Ammon's horn (tissue), 1 donor: ENCODE measurements at places on chromosomes 16 and 17.

- peak; percentile 51 for DNase-seq
Observed at GRCh38 chr16:79598348-79599181, 2.0 kb downstream of the MAF start.

GRCh38 chr17:62657145-62657665 is 29.7 kb downstream of the MRC2 start:
- no peak for DNase-seq

- DNase-seq = no peak
Observed at GRCh38 chr17:41863074-41863848, 2.0 kb downstream of the KLHL11 start.

- DNase-seq = no peak
Observed at GRCh38 chr16:69169051-69169450, 17.9 kb upstream of the SNTB2 start.

GRCh38 chr16:74468807-74469525 is 47.7 kb upstream of the CLEC18B start:
- no peak for DNase-seq

DNA sequence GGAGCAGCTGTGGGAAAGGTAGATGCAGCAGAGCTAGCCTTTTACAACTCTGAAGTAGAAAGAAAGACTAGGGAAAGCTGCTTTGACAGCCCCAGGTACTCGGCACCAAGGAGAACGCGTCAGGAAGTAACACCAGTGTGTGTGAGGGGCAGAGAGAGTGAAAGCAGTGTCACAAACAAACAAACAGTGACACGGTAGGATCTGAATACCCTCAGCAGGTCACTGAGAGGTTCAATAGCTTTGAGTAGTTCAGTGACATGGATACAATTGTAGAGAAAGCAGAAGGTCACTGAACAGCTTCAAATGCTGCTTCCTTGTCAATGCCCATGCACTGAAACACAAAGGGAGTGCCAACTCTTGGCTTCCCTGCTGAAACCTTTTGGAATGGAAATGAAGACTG is 150.3 kb upstream of the C17orf78 start:
- DNase-seq = peak; percentile 11

DNA sequence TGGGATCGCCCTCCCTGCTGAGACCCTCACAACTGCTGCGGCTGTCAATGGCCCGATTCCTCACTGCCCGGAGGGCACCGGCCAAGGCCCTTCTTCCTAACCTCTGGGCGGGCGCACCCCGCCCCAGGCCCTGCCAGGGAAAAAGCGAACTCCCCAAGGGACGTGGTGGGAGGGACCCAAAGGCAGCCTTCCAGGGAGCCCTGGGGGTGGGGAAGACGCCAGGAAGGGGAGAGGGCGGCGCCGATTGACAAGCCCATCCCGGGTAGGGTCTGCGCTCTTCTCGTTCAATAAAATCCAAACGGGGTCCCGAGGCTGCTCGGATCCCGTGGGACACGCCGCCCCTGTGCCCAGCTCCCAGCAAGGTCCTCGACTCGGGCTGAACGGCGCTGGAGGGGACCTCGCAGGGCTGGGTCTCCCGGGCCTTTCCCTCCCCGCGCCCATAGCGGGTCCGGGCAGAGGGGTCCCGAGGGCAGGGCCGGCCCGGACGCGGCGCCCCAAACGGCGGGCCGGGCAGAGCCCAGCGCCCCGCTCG is 416 bp downstream of the KIFC3 start:
- no peak for DNase-seq

GRCh38 chr16:71956486-71956885 is 43.7 kb downstream of the PKD1L3 start:
- no peak for DNase-seq

DNA sequence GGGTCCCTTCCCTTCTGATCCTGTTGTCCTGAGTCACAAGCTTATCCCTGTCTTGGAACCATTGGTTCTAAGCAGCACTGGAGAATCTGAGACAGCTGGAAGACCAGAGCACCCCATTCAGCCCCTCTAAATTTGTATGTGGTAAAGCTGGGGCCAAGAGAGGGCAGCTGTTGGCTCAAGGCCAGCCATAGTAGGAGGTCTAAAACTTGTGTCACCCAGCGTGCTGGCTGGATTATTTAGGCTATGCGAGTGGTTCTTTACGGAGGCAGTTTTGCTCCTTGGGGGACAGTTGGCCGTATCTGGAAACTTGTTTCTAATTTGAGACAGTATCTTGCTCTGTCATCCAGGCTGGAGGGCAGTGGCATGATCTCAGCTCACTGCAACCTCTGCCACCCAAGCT is 69.6 kb upstream of the GSE1 start:
- no peak for DNase-seq

DNA sequence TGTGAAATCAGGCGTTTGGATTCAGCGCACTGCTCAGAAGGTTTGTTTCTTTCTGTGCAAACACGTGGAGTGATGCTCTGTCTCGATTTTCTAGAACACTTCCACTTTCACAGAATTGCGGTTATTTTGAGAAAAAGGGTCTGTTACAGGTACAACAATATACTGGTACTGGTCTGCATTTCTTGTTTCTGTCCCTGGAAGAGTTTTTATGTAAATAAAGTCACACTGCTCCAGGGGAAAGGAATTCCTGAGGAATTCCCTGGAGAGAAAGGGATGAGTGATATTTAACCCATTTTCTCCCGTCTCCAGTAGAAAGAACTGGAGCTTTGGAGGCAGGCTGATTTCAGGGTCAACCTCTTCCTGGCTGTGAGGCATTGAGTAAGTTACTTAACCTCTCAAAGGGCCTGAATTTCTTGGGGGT is 16.2 kb upstream of the RMI2 start:
- DNase-seq = no peak

DNA sequence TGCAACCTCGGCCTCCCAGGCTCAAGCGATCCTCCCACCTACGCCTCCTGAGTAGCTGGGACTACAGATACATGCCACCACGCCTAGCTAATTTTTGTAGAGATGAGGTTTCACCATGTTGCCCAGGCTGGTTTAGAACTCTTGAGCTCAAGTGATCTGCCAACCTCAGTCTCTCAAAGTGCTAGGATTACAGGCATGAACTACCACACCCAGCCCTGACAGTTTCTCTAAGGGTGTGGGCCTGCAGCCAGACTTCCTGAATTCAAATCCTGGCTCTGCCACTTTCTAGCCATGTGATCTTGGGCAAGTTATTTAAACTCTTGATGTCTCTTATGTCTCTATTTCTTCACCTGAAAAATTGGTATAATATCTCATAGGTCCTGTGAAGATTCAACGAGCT is 5.6 kb downstream of the CUEDC1 start:
- DNase-seq = no peak

DNA sequence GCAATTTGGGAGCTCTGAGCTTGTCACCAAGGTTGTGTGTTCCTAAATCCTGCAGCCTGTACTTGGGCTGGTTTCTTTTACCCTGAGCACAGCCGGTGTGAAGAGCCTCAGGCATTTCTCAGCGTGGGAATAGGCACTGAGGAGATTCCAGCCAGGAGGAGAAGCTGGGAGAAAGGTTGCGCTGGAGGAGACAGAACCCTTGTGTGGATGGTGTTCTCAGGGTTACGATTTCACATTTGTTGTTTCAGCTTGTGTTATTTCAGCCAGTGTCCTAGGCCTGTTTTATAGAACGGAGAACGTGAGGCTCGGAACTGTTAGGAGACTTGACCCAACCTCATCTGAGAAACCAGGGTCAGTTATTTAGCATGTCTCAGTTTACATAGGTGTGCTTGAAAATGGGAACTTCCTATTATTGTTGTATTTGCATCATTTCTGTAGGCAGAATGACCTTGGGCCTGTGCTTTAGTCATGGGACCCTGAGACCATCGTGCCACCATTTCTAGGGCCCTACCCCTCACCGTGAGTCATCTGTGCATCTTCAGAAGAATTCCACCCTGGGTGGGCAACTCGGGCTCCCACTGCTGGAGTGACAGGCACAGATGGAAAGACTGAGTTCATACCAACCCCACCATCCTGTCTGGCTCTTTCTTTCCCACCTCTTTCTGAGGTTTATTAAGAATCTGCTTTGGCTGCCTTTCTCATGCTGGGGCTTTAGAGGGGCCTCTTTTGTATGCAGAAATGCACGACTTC is 134.9 kb downstream of the MSI2 start:
- no peak for DNase-seq

- peak; percentile 65 for DNase-seq
Observed at GRCh38 chr16:66549284-66550131, at the start of gene TK2. Gene TK2 (minus strand): TSS chr16:66550122. CDS start chr16:66550061, 61 bp downstream.

DNA sequence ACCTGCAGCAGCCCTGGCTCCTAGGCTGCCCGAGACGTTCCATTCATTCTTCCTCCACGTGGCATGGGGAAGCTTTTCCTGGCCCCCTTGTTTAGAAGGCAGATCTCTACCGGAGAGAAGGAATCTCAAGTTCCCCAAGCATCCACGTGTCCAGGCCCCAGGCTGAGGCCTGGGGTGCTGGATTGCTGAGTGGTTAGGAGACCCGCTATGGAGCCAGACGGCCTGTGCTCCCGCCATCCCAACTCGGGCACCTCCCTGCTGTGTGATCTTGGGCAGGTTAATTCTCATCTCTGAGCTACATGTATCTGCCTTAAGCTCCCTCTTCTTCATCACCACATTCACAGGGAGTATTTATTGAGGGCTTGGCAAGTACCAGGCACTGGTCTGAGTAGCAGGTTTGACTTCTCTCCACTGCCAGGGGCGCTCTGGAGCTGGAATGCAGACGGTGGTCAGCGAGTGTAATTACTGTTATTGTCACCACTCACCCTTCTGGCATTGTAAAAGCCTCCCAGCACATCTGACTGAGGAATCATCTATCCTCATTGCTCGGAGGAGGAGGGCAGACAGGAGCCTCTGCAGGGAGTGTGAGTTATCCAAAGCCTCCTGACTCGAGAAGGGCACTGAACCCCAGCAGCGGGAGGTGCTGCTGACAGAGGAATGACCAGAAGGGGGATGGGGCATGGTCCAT is 1.1 kb upstream of the ADGRG1 start:
- DNase-seq = no peak

DNA sequence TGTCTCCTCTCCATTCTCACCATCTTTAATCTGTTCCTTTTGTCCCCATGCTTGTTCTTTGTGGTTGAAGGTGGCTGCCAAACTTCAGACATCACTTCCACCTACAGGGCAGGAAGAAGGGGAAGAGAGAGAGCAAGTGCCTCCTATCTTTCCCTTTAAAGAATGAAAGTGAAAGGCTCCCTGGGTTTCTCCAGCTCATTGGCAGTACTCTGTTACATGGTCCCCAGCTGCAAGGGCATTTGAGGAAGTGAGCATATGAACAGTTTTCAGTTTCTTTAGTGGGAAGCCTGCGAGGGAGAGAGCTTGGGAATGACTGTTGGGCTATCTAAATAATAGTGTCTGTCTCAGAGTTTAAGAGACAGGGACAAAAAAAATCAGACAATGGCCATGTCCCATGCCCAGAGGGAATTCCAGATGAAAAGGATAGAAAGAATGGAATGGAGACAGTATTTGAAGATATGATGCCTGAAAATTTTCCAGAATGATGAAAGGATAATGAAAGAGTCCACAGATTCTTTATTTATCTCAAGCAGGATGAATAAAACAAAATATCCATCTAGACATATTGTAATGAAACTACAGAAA is 159.9 kb downstream of the LGALS9B start:
- DNase-seq = no peak

- DNase-seq = no peak
Observed at GRCh38 chr17:19705771-19706770, 10.3 kb downstream of the SLC47A2 start.

- peak; percentile 22 for DNase-seq
Observed at GRCh38 chr17:181245-182049, at the start of gene DOC2B. Gene DOC2B (minus strand): TSS chr17:181650. CDS start chr17:181479, 171 bp downstream.

- DNase-seq = no peak
Observed at GRCh38 chr16:54174750-54175149, 111.8 kb downstream of the IRX3 start.

GRCh38 chr16:963913-964312 is 6.9 kb downstream of the LMF1 start:
- no peak for DNase-seq

DNA sequence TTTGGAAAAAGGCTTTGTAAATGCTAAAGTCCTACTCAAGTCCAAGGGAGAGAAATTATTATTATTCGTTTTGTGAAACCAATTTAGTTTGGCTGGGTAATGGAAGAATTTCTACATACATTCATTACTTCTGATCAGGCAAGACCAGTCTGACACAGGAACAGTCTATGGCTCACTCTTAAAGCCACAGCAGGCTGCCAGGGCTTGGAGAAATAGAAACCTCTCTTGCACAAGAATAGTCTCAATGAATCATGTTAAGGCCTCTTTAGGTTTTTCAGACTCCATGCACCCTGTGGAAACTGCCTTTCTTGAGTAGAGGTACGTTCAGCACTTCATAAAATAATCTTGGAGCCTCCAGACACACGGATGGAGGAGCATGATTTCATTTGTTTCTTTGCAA is 167.7 kb downstream of the IRX3 start:
- DNase-seq = no peak

- DNase-seq = no peak
Observed at GRCh38 chr16:4428500-4428899, 2.8 kb downstream of the DNAJA3 start.

DNA sequence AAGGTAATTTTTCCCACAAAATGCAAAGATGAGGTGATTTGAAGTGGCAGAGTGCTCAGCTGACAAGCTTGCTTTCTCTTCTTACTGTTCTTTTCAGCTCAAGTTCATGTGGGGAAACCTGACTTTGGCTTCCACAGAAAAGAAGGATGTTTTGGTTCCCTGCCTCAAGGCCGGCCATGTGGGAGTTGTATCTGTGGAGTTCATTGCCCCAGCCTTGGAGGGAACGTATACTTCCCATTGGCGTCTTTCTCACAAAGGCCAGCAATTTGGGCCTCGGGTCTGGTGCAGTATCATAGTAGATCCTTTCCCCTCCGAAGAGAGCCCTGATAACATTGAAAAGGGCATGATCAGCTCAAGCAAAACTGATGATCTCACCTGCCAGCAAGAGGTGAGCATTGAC is 18.4 kb upstream of the TMEM106A start:
- no peak for DNase-seq

GRCh38 chr17:55336426-55336825 is 71.7 kb downstream of the HLF start:
- DNase-seq = no peak

- DNase-seq = peak; percentile 51
Observed at GRCh38 chr16:27238016-27238587, 30.5 kb downstream of the NSMCE1 start.

- no peak for DNase-seq
Observed at GRCh38 chr17:67435122-67435521, 58.0 kb downstream of the PITPNC1 start.

GRCh38 chr17:78130090-78130436 is 508 bp upstream of the TMC8 start:
- DNase-seq = no peak
